Motor neuron (in vitro differentiated cells): ENCODE measurements at places on chromosomes 12 and 14. TPM values are rescaled to one million over a fixed set of nuclear protein-coding genes. Genes with fewer than 3 reads are reported as not detected.
A peak's percentile ranks its signal among the peaks of the same experiment; 100 is the strongest.

DNA sequence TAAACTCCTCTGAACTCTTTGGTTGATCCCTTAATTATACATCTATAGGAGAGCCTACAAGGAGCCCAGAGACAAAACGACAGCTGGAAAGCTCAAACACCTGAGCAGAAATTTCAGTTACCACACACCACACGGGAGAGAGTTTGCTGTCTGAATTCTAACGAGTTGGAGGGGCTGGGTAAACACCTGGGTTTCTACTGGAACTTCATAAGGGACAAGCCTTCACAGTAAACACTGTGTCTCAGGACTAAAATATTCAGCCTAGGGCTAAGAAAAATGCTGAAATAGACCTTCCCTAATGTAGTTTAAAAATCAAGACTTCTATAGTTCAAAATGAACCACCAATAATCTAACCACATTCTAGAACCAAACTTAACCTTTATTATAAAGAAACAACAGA, 9.6 kb upstream of the ANO2 start:
- no peak for ATAC-seq

- ATAC-seq: peak; percentile 90
Observed at GRCh38 chr14:90522571-90523191, 125.9 kb downstream of the CALM1 start.

GRCh38 chr12:115023279-115024265, 339.6 kb upstream of the TBX3 start:
- no peak for ATAC-seq

DNA sequence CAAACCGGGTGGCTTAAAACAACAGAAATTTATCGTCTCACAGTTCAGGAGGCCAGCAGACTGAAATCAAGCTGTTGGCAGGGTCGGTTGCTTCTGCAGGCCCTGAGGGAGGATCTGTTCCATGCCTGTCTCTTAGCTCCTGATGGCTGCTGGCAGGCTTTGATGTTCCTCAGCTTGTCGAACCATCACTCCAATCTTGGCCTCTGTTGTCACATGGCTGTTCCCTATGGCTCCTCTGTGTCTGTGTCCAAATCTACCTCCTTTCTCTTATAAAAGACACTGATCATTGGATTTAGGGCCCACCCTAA, 14.0 kb downstream of the NFATC4 start:
- ATAC-seq: no peak

GRCh38 chr12:50258167-50258551, 25.2 kb downstream of the LIMA1 start:
- no peak for ATAC-seq

- ATAC-seq: peak; percentile 72
Observed at GRCh38 chr12:66188584-66189485, at the start of gene IRAK3. Gene IRAK3, plus strand, starts transcription at chr12:66189214. Its CDS starts 86 bp downstream, at chr12:66189300.

DNA sequence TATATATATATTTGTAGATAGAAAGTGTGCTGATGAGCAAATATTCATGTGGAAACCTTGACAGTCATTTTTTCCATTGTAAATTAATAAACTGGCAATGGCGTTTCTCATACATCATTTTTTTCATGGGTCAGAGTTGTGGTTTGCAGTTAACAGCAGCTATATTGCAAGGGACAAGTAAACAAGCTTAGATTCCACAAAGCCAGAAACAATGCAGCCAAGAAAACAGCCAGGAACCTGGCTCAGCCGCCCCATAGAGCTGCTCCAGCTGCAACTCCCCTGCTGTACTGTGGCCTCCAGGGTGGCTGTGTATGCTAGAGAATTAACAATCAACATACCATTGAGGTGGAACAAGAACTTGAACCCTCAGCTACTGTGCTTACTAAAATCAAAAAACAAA, 298.2 kb downstream of the TMEM132D start:
- no peak for ATAC-seq

DNA sequence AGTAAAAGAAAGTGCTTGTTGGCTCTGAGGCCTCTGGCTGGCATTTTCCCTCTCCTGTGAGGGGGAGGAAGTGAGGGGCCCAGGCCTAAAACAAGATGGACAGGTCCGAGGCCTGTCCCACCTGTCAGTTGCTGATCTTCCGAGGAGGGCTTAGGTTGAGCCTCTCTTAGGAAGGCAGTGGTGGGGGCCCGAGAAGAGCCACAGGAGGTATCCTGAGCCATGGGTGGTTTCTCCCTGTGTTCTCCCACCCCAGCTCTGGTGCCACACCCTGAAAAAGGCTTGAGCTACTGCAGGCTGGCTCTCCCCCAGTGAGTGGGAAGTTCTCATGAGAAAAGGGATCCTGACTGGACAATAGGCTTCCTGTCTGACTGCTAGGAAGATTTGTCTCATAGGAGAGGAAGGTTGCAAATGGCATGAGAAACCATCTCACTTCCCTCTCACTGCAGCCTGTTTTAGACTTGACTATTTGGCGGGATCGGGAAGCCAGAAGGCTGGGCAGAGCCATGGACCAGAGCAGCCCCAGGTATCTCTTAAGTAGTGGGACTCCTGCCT, 72.1 kb upstream of the SRSF5 start:
- peak; percentile 12 for ATAC-seq

The ANKRD33 gene
- 0.52 and 0.60 TPM in 2 replicates for total RNA-seq

DNA sequence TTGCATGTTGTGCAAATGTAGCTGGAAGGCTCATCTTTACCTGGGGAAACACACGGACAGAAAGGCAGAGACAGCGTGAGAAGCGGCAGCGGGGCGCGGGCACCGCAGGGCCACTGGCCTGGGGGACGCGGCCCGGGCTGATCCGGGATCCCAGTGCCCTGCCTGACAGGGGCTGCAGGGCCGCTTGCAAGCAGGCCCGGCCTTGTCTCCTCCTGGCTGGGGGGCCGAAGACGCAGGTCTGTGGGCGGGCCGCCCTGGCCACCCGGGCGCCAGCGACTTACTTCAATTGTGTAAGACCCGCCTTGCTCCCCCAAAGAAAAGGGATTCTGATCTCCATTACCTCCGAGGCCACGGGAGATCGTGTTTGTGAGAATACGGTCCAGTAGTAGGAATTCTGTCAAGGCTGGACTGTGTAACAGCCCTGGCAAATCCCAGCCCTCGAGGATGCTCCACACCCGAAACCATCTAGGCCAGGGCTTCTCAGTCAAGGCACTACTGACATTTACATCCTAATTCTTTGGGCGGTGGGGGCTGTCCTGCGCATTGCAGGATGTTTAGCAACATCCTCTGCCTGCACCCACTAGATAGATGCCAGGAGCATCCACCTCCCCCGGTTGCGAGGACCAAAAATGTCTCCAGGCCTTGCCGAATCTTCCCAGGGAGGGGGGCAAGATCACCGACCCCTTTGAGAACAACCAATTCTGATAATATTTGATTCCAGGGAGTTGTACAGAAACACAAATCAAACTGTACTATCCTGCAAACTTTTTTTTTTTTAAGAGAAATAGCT, 95.6 kb downstream of the BCL11B start:
- no peak for ATAC-seq

The PLEKHH1 gene
- total RNA-seq: 7.3 and 8.2 TPM in 2 replicates

DNA sequence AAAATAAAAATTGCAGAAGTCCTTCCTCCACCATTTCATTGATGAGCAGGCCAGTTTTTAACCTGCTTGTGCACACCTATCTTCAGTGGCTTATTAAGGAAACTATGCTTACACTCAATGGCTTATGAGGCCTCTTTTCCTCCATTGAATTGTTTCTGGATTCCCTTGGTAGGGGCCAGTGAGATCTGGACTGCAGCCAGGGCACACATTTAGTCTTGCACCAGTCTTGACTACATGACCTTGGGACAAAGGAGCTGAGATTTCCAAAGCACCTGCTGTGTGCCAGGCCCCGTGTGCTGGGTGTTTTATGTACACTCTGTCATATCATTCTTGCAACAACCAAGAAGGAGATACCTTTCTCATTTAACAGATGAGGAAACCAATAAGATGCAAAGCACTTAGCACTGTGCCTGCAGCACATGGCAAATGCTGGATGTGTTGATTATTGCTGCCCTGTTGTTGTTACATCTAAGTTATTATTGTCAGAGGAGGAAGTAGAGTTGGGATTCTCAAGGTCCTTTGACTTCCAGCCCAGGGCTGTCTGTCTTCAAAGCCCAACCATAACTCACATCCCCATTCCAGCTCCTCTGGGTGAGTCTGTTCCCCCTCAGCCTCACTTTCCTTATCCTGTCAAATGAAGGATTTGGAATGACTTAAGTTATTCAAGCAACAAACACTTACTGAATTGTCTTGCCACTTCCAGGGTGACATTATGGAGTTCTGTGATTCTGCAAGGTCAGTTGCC, 31.6 kb upstream of the RIN3 start:
- no peak for ATAC-seq

DNA sequence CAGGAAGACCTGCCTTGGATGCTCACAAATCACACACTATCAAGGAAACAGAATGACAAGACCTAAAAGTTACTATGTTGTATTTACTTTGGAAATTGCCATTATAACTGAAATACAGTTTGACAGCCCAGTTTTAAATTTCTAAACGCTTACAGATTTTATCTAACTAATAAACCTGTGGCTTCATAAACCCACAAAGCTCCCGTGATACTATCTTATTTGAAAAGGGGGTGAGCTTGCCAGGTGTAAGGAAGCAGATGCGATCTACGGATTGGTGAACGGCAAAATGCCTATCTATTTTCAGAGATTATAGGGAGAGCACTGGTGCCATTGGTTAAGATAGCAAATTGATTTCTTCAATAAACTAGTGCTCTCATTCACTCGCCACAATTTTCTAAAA, 485.5 kb downstream of the BCAT1 start:
- no peak for ATAC-seq

GRCh38 chr12:32336261-32336660, 63.1 kb upstream of the FGD4 start:
- ATAC-seq: no peak

DNA sequence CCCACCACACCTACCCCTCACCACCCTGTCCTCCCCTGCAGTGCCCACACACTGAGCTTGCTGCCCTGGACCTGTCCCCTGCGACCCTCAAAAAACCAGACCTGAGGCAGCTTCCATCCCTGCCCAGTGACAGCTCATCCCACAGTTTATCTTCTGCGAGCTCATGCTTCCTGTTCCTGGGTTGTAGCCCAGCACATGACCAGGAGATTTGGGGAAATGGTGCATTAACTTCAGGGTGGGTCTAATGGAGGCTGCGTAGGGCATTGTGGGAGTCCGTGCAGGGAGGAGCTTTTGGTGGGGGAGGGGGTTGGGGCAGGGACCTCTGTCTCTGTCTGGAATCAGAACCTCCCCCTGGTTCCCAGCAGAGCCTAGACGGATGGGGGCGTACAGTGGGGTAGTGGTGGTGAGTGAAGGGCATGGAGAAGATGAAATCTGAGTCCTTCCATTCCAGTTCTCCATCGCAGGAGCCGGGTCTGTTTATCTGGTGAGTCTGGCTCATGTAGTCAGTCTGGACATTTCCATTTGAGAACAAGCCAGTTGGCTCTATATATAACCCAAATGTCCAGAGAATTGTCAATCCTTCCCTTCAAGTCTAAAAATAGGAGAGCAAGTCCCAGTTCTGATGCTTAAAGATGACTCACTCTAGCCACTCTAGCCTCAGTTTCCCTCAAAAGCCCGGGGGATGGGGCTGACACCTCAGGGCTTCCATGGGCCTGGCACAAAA, 270.9 kb downstream of the CACNA1C start:
- ATAC-seq: no peak

The G2E3 gene
- 21.3 and 23.2 TPM in 2 replicates for total RNA-seq

GRCh38 chr14:52536269-52536668, 16.0 kb downstream of the TXNDC16 start:
- ATAC-seq: no peak

The CACNA1C gene
- 14.9 and 35.1 TPM in 2 replicates for total RNA-seq

The MIP gene
- 2.7 and 3.6 TPM in 2 replicates for total RNA-seq
